ENCODE measurements at places on chromosomes 2 and 18.
A peak's percentile ranks its signal among the peaks of the same experiment; 100 is the strongest.

GRCh38 chr2:110780461-110780860 lies 48.1 kb downstream of the ACOXL start:
- no peak for DNase-seq

- DNase-seq: no peak
Measured at GRCh38 chr2:104844807-104845551, 8.9 kb upstream of the POU3F3 start.

DNA sequence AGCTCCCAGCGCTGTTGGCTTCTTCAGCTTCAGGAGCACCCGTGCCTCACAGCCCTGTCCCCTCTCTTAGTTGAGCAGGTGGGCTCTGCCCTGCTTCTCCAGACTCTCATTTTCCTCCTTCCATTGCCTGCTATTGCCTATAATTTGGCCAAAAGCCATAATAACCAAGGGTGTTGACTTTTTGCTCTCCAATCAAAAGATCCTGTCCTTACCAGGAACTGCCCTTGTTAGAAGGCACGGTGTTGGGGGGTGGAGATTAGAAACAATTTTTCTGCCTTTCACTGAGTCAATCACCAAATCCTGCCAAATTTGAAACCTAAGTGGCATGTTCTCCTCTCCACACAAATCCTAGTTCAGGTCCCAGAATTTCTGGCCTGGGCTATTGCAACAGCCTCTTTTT lies 16.7 kb upstream of the PDIA6 start:
- no peak for DNase-seq

DNA sequence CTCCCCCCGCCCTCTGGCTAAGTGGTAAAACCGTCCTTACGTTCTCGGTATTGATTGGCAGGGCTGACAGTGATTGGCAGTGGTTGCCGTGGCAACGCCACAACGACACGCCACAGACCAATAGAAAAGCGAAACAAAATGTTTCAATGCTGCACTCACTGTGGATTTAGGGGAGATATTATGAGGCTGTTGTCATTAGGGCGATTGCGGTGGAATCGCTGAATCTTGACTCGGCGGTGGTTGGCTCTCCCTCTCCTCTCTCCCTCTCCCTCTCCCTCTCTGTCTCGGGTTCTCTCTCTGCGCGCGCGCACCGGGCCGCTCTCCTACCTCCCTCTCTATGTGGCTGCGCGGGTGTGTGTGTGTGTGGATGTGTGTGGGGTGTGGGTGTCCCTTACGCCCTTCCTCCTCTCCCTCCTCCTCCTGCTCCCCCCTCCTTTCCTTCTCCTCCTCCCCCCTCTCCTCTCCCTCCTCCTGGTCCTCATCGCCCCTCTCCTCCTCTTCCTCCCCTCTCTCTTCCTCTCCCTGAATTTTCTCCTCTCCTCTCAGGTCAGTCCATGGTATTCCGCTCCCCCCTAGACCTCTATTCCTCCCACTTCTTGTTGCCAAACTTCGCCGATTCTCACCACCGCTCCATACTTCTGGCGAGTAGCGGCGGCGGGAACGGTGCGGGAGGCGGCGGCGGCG lies at the start of gene SIX3:
Gene SIX3, plus strand, starts transcription at position 152 of the 684 bp plus-strand sequence. Its CDS starts 403 bp downstream, at position 555.
- no peak for DNase-seq

DNA sequence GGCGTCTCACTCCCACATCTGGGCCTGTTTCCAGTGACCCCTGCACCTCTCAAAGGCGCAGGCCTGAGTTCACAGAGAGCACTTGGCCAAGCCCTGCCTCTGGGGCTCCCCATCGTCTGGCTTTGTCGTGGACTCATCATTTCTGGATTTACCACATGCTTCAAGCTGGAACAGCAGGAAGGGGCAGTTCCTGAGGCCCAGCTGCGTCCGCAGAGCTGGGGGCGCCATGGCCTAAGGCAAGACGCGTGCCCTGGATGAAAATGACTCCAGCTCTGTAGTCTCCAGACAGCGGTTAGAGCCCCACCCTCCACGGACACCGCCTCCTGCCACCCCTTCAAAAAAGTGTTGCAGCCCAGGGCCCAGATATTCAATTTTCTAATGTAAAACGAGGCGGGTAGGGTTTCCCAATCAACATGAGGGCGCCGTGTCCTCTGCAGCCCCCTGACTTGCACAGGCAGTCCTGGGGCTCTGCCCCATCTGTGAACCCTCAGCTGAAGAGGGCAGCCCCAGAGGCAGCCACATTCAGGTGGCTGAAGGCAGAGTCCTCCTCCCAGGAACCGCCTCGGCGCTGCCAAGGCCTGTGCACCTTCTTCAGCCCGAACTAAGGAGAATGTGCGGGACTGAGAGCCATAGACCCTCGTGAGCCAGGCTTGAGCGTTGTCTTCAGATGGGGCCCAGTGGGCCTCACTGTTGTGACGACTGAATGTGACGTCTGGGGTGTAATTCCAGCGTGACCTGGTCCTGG lies 85.5 kb downstream of the NFATC1 start:
- no peak for DNase-seq

DNA sequence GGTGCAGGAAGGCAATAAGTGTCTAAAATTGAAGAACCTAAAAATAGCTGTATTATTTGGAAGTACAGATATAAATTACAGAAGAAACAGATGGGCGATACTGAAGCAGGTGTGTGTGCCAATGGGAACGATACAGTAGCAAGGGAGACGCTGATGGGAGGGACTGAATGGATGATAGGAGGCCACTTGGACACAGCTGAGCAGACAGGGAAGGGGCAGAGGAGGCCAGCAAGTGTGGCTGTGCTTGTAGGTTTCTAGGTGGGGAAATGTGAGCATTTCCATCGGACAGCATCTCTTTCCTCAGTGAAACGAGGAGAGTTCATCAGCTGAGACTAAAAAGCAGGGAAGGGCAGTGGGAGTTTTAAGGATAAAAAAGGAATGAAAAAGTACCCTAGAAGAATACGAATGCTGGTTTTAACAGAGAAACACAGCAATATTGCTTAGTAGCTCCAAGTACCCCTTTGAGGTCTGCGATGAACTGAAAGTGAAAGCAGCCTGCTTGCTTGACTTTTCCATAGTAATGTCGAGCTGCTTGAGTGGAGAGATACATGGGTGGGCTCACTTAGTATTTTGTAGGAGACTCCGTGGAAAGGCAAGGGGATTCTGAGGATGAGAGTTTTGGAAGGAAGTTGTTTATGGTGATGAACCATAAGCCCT lies 91.7 kb upstream of the EPC2 start:
- peak; percentile 39 for DNase-seq

DNA sequence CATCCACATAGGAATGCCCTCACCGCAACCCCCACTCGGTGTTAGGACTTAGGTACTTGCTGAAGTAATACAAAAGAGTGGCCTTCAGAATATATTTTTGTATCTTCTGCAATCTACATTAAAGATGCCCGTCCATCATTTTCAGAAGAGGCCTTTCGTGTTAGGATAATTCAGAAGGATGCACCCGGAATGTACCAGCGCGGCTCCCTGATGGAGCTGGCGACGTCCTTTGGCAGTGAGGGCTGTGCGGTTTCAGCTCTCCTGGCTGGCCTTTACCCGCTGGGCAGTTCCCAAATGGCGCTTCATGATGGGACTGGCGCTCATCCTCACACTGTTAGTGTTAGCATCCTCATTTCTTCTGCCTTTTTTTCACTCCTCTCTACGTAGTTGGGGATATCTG lies 15.3 kb downstream of the TWIST2 start:
- DNase-seq: no peak

- no peak for DNase-seq
Measured at GRCh38 chr18:73880387-73880786, 267.2 kb downstream of the FBXO15 start.

DNA sequence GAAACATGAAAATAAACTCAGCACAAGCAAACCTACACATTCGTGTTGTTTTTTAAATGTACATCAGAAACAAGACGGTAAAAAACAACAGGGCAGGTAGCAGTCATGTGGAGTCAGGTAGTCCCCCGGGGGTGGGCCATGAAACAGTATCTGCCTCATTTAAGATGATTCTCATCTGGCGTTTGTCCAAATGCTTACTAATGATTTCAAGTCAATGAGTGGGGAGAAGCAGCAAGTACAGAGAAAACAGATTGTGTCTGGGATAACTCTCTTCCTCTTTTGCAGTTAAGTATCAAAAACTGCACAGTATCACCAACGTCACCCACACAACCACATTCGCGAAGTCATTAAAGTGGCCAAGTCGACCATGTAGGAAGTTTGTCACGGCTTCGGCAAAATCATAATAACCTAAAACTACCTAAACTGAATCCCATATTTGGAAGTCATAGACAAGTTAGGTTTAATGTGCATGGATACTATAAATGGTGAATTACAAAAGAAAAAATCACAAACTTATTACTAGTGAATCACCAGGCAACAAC lies 1.3 kb downstream of the LAPTM4A start:
- DNase-seq: peak; percentile 91

GRCh38 chr18:65631766-65632165 lies 119.0 kb upstream of the CDH7 start:
- no peak for DNase-seq

- DNase-seq: no peak
Measured at GRCh38 chr2:80007777-80008503, 296.6 kb downstream of the LRRTM1 start.

GRCh38 chr2:41847744-41848441 lies 199.9 kb upstream of the PKDCC start:
- no peak for DNase-seq

DNA sequence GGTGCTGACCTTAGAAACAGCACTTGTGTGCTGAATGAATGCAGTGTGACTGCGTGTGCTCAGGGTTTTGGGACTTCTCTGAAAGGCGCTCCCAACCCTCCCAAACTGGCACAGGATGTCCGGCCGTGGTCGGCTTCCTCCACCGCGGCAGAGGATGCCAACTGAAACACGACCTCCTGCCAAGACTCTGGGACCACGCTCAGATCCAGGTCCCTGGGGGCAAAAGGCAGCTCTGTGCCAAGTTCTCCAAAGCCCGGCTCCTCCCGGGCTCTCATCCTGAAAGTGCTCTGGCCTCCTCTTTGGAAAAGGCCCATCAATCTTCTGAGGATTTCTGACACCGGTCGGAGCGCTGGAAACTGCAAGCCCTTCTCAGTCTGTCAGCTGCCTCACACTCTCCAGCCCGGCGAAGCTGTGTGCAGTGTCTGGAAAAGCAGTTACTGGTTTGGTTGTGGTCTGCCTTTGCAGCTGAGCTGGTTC lies 32.3 kb upstream of the ZBTB7C start:
- DNase-seq: peak; percentile 92

- DNase-seq: peak; percentile 84
Measured at GRCh38 chr2:179049546-179050311, at the start of gene CCDC141. TSS of gene CCDC141 (minus strand) at chr2:179050137. CDS start at chr2:179049941, 196 bp downstream.

DNA sequence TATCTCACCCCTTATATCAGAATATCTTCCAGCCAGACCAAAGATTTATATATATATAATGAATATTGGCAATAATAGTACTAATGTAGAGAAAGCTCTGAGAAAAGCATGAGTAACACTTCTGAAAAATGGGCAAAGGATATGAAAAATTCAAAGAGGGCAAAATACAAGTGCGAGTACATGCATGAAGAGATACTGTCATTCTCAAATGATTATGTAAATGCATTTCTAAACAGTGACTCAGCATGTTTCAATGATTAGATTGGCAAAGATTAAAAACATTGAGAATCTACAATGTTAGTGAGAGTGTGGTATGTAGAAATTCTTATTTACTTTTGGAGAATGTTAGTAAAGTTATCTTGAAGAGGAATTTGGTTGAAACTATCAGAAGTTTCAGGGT lies 118.3 kb upstream of the NEDD4L start:
- no peak for DNase-seq

DNA sequence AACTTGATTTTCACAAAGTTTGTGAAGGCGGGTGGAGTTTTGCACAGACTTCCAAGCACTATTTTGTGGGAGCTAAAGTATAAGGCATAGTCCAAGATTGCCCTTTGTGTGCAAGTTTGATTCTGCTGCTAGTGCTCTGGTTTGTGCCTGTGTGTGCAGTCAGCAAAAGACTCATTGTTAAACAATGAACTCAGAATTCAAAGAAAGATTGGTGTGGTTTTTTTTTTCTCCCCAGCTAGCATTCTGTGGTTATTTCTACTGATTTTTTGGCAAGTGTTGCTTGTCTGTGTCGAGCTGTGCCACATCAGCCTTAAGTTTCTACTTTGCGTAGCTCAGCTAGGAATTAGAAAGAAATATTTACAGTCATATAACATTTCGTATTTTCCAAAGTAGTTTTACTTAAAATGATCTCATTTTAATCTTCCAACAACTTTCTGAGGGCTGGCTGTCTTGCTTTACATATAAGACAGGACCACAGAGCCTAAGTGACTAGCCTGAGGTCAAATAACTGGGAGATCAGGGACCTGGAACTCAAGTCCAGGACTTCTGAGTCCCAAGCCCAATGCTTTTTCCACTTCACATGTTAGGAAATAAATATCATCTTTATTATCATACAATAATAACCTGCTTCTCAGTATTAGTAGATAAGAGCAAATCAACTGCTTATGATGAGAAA lies 69.8 kb downstream of the BABAM2 start:
- peak; percentile 25 for DNase-seq

- DNase-seq: no peak
Measured at GRCh38 chr2:52289741-52290140, 1257.8 kb upstream of the NRXN1 start.

GRCh38 chr2:226429476-226429875 lies 370.1 kb downstream of the IRS1 start:
- DNase-seq: no peak

- no peak for DNase-seq
Measured at GRCh38 chr2:201872591-201872990, 66.3 kb downstream of the CDK15 start.

DNA sequence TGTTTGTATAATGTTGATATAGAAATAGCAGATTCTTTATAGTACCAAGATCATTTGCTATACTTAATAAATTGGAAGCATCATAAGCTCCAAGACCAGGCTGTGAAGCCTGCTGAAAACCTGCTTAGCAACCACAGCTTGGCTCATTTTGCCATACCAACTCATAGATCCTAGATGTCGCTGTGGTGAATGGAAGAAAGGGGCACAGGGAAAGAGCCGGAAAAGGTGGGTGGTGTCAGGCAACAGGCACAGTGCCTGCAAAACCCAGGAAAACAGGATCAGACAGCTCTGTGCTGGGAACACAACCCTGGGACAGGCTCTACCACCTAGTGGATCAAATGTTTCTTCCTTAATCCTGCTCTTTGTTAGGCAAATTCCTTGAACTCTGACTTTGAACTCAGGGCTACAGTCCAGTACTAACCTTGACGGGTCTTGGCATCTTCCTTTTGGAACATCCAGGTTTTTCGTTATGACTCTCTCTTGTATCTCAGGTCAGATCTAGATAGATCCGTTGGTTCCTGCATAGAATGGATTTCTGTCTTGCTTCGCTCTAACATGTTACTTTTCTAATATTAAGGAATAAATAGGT lies 31.6 kb downstream of the TWSG1 start:
- peak; percentile 74 for DNase-seq
